ENCODE measurements at places on chromosomes 12 and 14. TPM values are rescaled to one million over a fixed set of nuclear protein-coding genes. Genes with fewer than 3 reads are reported as not detected.

Gene KRT75
- not detected for total RNA-seq

Gene SLC8A3
- not detected for total RNA-seq

DNA sequence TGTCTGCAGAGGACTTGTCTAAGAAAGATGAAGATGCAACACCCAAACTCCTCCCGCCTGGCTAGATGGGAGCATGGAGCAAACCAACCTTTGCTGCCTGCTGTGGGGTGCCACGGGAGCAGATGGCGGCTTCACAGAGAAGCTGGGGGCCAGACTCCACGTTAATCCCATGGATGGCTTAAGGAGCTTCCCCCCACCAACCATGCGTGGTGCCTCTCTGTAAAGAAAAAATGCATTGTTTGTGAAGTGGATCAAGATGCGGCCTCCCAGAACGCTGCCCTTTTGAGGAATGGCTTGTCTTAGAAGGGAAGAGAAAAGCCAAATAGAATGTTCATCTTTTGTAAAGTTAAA lies 15.6 kb downstream of the MVK start:
- H3K36me3 ChIP-seq, result no peaks in the 10 kb centered on the region
- no peaks in the 10 kb centered on the region for H3K27me3 ChIP-seq
- H3K4me3 ChIP-seq, result no peak overlapping the region
- H3K27ac ChIP-seq, result no peak overlapping the region
- H3K4me1 ChIP-seq, result no peaks in the 10 kb centered on the region
- no peak for DNase-seq

- no peak for DNase-seq
- H3K4me1 ChIP-seq, result peaks cover 4% of the 10 kb centered on the region
- H3K4me3 ChIP-seq, result no peak overlapping the region
- no peaks in the 10 kb centered on the region for H3K27me3 ChIP-seq
Observed at GRCh38 chr14:58535044-58535443, 102.7 kb upstream of the DACT1 start.

Gene MSI1
- not detected for total RNA-seq

DNA sequence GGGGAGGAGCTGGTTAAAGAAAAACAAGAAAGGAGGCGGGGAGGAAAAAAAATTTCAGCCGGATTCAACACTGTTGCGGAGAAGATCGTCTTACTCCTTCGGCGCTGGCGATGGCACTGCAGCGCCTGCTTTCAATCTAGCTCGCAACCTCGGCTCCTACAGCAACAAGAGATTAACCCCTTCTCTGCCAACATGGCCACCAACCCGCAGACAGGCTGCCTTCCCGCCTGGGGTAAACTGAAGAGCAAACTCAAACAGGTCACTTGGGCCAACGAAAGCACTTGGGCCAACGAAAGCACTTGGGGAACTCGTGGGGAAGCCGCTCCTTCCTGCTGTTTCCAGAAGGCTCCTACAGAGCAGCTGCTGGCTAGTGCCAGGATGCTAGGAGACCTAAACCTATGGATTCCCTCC lies 73.7 kb downstream of the CIT start:
- DNase-seq, result no peak
- H3K27me3 ChIP-seq, result no peaks in the 10 kb centered on the region
- peaks cover 15% of the 10 kb centered on the region for H3K36me3 ChIP-seq
- no peak overlapping the region for H3K4me3 ChIP-seq
- peaks cover 3% of the 10 kb centered on the region for H3K4me1 ChIP-seq
- H3K27ac ChIP-seq, result no peak overlapping the region

Gene ARMH4
- 0.75 TPM for total RNA-seq

Gene FOXA1
- not detected for total RNA-seq

Gene SALL2
- total RNA-seq, result not detected

Data from Karpas-422 (cell line).